ENCODE measurements at places on chromosomes 3 and 15.

- no peak for DNase-seq
Observed at GRCh38 chr3:126891791-126892190, 91.1 kb upstream of the PLXNA1 start.

DNA sequence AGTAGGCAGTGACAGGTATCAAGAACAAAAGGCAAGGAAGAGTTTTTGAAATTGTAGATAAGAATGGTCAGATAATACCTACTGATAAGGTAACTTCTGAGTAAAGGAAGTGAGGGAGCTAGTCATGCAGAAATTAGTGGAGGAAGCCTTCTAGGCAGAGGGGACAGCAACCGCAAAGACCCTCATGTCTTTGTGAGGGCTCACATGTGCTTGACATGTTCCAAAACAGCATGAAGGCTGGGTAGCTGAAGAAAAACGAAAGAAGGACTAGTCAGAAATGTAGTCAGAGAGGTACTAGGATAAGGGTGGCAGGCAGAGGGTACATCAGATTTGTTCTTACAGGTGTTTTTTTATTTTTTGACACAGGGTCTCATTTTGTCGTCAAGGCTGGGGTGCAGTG, 5.3 kb downstream of the SIN3A start:
- DNase-seq = no peak

DNA sequence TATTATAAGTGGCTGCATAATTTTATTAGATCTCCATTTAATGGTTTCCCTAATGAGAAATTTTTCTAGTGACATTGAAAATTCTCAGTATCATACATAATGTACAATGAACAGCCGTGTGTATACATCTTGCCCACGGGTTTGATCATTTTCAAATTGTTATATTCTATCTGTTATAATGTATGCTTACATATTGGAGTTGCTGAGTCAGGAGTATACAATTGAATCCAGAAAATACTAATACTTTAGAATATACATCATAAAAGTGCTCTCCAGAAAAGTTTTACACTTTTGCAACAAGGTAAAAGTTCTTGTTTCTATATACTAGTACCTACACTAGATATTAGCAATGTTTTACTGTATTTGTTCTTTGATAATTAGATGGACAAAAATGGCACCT, 82.8 kb downstream of the SPATA16 start:
- no peak for DNase-seq

- no peak for DNase-seq
Observed at GRCh38 chr3:46368569-46368968, 2.2 kb upstream of the CCR5 start.

GRCh38 chr3:60307562-60308199, 943.6 kb downstream of the FHIT start:
- DNase-seq = no peak

DNA sequence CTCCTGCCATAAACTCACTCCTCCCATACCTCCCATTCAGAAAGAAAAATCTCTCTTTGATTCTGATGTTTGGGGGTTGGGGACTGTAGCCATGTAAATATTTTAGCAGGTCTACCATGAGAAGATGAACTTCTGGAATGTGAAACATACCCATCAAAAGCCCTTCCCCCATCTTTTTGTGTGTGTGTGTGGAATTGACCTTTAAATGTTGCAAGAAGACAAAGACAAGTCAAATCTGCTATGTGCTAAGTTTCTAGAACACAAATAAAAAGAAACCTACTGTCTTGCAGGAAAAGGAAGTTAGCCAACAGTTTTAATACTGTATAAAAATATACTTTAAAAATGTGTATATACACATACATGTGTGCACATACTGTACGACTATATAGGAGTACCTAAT, 29.7 kb upstream of the USP50 start:
- no peak for DNase-seq

DNA sequence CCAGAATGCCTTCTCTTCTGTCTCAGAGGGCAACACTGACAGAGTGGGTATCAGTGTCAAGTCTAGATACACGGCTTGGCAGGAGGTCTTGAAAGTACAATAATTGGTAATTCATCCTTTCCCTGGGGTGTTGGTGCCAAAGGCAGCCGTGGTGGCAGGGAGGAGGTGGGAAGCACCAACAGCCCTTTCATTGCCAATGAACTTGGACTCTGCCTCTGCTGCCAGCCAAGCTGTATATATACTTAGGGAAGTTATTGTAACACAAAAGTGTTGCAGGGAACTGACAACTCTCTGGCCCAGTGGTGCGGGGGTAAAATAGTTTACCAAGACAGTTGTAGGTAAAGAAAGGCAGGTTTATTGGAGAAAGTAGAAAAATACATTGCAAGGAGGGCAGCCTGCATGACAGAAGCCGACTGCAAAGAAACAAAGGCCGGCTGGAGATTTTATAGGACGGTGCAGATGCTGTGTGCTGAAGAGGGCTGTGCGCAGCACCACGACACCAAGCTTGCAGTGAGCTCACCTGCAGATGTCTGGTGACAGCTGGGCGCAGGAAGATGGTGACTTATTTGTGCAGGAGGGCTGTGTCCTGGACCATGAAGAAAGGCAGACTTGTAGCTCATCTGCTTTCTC, 4.0 kb upstream of the FAM3D start:
- DNase-seq = no peak

DNA sequence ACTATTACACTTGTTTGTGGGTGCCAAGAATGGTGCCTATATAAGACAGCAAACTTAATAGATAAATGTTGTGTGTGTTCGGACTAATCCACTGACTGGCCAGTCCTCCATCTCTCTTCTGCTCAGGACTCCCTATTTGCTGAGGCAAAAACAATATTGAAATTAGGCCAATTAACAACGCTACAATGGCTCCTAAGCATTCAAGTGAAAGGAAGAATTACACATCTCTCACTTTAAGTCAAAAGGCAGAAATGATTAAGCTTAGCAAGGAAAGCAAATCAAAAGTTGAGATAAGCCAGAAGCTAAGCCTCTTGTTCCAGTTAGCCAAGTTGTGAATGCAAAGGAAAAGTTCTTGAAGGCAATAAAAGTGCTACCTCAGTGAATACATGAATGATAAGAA, 126.9 kb downstream of the CCNL1 start:
- no peak for DNase-seq

GRCh38 chr15:58867926-58868325, 65.6 kb downstream of the SLTM start:
- DNase-seq = no peak
